ENCODE measurements at places on chromosomes 11 and 22.

DNA sequence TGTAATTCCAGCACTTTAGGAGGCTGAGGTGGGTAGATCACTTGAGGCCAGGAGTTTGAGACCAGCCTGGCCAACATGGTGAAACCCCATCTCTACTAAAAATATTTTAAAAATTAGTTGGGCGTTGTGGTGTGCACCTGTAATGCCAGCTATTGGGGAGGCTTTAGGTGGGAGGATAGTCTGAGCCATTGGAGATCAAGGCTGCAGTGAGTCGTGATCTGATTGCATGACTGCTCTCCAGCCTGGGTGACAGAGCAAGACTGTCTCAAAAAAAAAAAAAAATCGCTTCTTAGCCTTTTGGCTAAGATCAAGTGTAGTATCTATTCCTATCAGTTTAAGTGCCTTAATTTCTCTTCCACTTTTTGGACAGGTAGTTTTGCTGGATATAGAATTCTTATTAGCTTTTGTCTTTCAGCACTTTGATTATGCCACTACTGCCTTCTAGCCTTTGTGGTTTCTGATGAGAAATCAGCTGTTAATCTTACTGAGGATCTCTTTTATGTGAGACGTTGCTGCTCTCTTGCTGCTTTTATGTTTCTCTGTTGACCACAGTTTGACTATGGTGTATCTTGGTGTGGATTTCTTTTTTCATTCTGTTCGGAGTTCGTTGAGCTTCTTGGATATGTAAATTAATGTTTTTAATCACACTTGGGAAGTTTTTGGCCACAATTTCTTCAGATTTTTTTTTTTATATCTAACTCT is 24.7 kb downstream of the CHEK1 start:
- DNase-seq, result no peak

- no peak for DNase-seq
Measured at GRCh38 chr11:113203141-113203753, 111.1 kb upstream of the TTC12 start.

GRCh38 chr11:7969756-7970646 is 4.8 kb upstream of the NLRP10 start:
- DNase-seq, result no peak

DNA sequence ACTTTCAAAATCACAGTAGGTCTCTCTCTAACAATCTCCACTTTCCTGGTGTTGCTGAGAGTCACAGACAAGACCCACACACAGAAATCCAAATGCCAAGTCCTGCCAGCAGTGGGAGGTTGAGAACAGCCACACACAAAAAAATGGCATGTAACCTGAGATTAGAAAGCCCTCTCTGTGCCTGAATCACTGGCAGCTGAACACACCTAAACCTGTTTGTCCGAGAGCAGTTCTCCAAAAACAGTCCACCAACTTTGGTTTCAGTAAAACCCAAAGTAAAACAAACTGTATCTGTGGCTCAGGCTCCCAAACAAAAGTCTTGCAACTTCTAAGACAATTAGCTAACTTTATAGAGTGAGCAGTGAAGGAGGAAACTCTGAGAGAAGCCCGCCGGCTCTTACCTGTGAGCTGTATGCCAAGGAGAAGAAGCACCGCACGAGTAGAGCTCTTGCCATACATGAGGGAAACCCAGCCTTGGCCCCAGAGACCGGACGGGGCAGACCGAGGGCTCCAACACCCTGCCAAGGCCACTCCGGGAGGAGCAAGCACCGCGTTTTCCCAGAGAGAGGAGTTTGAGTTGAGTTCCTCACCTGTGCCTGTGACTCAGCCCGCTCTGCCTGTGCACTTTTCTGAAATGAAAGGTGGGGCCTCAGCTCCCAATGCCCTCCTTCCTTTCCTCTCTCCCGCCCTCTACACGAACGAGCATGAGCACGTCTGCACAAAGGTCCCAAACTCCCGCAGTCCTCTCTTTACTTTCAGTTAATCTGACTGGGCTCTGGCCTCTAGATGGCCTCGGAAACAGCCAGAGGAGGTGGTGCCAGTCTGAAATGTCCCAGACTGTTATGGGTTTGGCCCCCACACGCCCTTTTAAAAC is at the start of gene MPZL2:
Gene MPZL2, minus strand, starts transcription at position 603 of the 874 bp plus-strand sequence. Its CDS starts 144 bp downstream, at position 459.
- peak; percentile 62 for DNase-seq

DNA sequence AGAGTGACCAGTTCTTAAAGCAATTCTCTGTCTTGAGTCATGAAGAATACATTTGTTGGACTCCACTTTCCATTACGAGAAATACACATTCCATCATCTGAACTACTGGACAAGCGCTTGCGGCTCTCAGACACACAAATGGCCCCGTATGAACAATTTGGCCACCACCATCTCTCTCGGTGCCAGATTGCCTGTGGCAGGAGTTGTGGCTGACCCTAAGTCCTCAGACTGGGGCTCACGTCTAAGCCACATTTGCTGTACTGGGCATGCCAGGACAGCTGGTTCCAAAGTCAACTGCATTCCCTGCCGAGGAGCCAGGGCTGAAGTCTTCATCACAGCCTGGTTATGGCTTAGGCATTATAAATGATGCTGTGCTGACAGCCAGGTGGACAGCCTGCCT is 227.5 kb downstream of the MIAT start:
- DNase-seq, result no peak

- no peak for DNase-seq
Measured at GRCh38 chr11:17291710-17292109, 15.2 kb downstream of the NUCB2 start.

DNA sequence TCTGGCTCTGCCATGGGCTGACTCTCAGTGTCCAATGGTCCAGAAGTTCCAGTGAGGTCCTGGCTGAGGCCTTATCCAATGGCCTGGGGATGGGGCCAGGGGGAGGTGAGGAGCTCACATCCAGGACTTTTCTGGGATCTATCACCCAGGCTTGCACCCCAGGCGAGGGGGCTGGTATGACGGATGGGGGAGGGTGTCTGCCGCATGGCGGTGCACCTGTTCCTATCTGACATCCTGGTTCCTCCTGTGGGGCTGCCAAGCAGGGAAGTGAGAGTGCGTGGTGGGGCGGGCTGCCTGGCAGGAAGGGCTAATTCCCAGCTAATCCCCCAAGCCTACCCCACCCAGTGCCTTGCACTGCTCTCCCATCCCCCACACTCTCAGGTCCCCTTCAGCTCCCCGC is 102.1 kb downstream of the NECTIN1 start:
- no peak for DNase-seq

GRCh38 chr11:116871248-116871647 is 33.8 kb upstream of the APOA1 start:
- DNase-seq, result no peak

DNA sequence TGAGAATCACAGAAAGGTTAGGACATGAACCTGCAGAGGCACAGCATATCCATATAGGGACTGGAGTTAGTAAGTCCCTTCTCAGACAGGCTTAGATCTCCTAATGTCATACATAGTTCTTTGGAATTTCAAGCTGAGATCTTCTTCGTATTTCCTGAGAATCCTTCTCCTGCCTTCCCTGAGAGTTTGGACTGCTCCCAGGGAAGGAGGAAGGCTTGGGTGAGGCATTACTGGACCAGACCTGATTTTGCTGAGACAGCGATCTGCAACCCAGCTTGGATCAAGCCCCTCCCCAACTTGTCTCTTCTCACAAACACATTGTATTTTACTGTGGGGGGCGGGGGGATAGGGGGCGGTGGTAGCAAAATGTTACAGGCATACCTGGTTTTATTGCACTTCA is 108.5 kb downstream of the TSPAN18 start:
- no peak for DNase-seq

GRCh38 chr11:112525270-112525669 is 264.6 kb upstream of the PLET1 start:
- DNase-seq, result no peak

GRCh38 chr11:909406-909805 is 1.2 kb downstream of the CHID1 start:
- no peak for DNase-seq

DNA sequence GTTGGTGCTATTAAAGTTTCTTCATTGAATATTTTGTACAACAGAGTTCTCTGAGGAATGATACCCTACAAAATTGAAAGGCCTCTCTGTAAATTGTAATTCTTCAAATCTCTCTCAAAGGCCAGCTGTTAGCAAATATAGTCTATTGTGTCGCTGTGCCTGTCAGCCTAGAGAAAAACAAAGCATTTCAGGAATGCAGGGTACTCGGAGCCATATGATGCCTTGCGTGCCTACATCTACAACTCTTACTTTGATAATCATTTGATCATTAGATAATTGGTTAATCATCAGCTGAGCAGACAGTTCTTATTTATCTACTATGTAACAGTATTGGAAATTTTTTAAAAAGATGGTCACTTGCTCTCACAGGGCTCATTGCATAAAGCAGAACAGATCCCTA is 67.3 kb downstream of the RNF169 start:
- no peak for DNase-seq

DNA sequence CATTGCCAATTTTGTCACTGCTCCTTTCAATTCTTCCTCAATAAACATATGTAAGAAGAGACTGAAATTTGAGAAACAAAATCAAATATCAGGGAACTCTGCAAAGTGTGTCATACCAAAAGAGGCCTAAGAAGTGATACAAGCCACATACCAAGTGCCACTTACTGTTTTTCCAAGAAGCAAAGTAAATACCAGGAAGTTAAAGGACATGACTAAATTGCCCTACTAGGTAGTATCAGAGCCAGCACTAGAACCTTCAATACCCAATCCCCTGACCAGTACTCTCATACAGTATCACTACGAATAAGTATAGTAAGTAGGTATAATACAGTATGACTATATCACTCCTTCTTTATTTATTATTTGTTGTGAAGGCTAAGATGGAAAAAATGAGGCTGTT is 13.6 kb downstream of the MAML2 start:
- DNase-seq, result no peak

- no peak for DNase-seq
Measured at GRCh38 chr11:8329336-8329735, 65.7 kb upstream of the LMO1 start.

DNA sequence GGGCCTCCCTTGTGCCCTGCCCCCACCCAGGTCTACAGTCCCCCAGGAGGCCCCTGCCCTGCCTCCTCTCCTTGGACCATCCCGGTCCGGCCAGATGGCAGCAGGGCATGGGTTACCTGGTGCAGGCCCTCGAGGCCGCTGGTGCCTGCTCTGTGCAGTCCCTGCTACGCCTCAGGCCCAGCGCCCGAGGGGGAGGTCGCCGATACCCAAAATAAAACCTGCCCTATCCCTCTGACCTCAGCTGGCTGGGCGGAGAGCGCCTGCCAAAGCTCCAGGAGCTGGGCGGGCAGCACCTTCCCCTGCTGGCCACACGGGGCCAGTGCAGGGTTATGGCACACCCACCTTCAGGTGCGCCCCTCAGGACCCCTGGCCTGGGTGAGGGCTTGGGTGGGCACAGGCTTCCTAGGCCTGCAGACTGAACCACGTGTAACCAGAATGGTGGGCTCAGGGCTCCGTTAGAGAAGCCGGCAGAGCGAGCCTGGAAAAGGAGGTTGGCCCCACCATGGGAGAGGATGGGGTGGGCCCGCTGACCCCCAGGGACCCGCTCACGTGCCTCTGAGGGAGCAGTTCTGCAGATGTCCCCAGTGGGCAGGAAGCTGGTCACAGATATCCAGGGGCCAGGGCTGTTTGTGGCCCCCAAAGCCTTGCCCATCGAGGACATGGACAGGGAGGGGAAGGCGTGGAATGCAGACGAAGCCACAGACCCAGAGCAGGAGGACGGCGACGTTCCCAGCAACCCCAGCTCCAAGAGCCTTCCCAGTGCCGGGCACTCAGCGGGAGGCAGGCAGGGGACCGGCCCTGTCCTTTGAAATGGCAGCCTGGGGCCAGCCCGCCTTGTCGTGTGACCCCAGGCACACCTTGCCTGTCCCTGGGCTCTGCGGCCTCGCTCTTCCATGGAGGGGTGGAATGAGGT is 1.7 kb upstream of the TNNT3 start:
- peak; percentile 89 for DNase-seq

- DNase-seq, result no peak
Measured at GRCh38 chr11:59899532-59899931, 20.9 kb downstream of the OOSP3 start.

- DNase-seq, result peak; percentile 95
Measured at GRCh38 chr11:17544181-17544622, at the start of gene USH1C. Gene USH1C, minus strand, starts transcription at chr11:17544416. Its CDS starts 109 bp downstream, at chr11:17544307.
